ENCODE measurements at places on chromosomes 16 and 17.

- DNase-seq = peak; percentile 17
These were observed 9.6 kb downstream of the CRISPLD2 start for GRCh38 chr16:84829168-84829965.

DNA sequence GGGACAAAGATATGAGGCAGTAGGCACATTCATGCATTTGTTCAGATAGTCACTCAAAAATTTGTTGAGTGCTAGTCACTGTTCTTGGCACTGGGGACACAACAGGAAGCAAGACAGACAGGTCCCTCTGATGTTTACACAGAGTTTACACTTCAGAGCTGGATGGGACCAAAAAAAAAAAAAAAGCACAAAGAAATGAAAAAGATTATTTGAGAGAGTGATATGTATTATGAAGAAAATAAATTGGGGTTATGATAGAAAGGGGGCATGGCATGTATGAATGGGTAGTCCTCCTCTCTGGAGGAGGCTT, 3.5 kb upstream of the YPEL2 start:
- DNase-seq = no peak

GRCh38 chr17:52201767-52202519, 43.4 kb upstream of the CA10 start:
- no peak for DNase-seq

GRCh38 chr17:75151930-75152329, 2.4 kb downstream of the JPT1 start:
- DNase-seq = no peak

- DNase-seq = peak; percentile 79
These were observed 18.6 kb downstream of the GRIN2C start for GRCh38 chr17:74840989-74841666.
